Retinal pigment epithelial cell (primary cell): ENCODE measurements at places on chromosomes 12 and 14.

GRCh38 chr12:55935738-55936151, 4.8 kb downstream of the DGKA start:
- no peak for DNase-seq

- no peak for DNase-seq
These were observed 27.5 kb downstream of the APOBEC1 start for GRCh38 chr12:7638064-7638759.

DNA sequence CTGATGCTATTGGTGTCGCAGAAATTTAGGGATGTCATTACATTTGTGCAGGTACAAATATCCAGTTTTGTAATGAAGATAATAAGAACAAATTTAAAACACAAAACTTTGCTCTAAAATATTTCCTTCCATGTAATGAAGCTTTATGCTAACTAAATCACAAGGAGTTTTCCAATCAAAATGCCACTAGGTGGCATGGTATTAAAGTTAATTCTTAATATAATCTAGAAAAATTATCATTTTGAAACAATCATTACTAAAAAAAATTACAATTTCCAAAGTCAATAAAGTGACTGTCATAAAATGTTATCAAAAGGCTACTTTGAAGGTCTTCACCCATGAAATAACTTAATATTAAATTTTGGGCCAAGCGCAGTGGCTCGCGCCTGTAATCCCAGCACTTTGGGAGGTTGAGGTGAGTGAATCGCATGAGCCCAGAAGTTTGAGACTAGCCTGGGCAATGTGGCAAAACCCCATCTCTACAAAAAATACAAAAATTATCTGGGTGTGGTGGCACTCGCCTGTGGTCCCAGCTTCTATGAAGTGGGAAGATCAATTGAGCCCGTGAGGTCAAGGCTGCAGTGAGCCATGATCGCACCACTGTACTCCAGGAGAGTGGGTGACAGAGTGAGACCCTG, 77.4 kb downstream of the KIF21A start:
- no peak for DNase-seq

- DNase-seq = no peak
These were observed 2.8 kb downstream of the LRRC74A start for GRCh38 chr14:76829013-76829365.

- DNase-seq = no peak
These were observed 30.0 kb downstream of the DTX1 start for GRCh38 chr12:113086249-113087164.
